MCF 10A (cell line): ENCODE measurements at places on chromosomes 1 and 21.

- DNase-seq: no peak
Observed at GRCh38 chr1:71509051-71509595, 428.3 kb upstream of the ZRANB2 start.

DNA sequence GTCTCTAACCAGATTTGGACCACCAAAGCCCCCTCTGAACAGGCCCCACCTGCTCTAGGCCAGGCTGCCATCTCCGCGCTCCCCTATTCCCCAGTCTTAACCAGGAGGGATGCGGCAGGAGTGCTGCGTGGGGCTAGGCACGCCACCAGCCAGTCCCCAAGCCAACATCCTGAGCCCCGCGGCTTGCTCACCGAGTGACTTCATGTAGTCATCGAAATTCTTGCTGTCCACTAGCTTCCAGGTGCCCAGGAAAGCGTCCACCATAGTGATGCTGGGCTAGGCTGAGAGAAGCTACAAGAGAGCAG, 173 bp downstream of the FABP3 start:
- no peak for DNase-seq

GRCh38 chr1:45148209-45148825, 58.1 kb downstream of the ZSWIM5 start:
- no peak for DNase-seq

DNA sequence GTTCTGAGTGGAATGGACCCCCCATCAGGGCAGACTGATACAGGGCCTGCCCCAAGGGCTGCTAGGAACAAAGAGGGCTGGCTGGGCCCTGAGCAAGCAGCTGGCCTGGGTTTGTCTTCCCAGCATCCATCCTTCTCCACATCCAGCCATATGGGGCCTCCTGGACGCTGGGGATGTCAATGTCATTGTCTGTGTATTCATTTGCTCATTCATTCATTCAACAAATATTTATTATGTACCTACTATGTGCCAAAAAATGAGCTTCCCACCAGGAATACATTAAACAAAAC, 15.6 kb upstream of the ECE1 start:
- DNase-seq: no peak

DNA sequence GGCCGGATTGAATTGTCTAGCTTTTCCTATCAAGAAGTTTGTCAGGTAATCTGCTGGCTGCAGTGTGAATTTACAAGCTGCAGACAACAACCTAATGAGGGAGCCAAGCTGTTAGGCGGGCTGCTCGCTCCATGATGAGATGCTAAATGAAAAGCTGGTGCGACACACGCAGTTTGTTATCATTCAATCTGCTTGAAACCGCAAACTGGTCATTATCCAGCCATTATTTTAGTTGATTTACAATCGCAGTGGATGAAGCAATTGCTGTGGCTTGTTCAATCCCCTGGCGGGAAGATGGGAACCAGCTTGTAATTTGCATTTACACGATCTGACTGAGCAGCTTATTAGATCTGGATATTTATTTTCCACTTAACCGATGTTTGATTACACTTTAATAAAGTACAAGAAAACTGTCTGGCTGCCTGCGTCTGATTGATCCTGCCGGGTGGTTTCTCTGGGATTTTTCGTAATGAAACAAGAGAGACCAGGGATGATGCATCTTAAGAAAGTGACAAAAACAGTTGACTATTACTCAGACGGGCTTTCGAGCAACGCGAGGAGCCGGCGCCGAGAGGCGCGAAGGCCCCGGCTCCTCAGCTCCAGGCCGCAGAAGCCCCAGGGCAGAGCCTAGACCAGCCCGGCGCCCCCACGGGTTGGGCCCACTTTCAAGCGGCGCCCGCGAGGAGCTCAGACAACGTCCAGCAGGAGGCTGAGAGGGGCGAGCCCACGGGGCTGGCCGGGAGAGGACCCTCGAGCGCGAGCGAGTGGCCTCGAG, 118.0 kb upstream of the BARHL2 start:
- DNase-seq: no peak

- DNase-seq: no peak
Observed at GRCh38 chr1:18711003-18711402, 80.4 kb downstream of the PAX7 start.

DNA sequence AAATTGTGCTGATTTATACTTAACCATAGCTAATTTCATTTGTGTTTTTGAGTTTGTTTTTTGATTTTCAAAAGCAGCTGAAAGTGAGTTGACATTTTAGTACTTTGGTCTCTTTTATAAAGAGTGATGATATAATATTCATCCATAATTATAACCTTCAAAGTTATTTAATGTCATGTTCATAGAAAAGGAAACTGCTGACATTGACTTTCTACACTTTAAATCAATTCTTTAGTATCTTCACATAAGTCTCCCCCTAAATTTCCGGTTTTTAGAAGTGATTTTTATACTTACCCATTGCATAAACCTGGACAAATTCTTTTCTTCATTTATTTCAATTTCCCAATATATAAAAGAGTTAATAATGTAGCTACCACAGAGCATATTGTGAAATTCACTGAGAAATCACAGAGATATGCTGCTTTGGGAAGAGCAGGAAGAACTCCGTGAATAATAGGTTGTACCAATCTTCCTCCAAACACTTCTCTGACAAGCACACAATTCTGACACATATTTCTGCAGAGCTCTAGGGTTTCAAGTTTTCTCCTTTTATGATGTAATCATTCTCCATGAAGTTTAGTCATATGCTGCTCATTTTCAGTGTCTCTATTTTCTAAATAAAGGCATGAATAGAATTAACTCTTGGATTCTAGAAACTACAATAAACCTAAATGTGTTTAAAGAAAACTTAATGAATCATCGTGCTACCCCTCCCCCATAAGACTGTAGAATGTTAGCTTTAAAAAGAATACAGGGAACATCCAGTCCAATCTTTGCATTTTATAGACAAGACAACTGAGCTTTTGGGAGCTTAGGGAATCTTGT, 25.6 kb upstream of the CDC42BPA start:
- DNase-seq: peak; percentile 96

DNA sequence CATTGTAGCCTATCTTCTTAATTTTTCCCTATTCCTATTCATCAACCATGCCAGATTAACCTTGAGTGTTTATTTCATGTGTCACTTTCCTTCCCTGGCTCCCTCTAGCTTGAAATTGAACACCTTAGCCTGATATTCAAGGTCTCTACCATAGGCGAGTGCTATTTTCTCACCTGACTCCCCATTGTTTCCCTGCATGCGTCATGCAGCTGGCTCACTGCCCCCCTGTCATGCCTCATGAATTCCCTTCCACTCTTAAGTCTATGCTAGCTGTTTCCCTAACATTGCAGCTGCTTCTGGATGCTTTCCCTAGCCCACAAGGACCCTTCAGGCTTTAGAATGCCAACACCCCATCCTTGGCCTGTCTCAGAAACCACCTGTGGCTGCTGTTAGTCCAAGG, 56.7 kb upstream of the CD1D start:
- DNase-seq: peak; percentile 90

DNA sequence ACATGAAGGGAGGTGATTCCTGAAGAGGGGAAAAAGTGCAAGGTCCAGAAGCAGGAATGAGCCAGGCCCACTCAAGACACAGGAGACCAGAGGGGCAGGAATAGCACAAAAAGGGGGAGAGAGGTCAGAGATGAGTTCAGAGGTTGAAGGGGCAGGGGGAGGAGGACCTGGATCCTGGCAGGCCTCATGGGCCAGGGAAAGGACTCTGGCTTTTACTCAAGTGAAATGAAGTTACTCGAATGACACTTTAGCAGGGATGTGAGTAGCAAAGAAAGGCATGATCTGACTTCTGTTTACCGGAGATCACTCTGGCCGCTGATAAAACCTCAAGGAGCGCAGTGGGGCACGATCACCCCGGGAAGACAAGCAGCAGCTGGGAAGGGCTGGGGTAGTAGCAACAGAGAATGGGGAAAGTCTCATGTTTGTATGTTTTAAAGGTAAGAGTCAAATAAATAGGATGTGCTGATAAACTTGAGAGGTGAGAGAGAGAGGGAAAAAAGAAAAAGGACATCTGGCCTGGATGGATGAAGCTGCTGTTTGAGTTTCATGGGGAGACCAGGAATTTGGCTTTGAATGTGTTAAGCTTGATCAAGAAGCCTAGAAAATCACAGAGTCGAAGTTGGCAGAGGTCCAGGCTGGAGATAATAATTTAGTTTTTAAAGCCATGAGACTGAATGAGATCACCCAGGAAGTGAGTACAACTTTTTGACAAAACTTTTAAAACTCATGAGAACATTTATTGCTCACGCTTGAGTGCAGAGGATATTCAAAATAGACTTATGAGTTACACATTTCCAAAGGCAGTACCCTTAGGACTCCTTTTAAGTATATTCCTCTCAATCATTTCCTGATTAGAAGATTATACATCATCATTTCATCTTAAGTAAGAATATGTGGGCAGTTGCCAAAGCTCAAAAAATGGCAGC, 156.0 kb downstream of the RERE start:
- DNase-seq: peak; percentile 65

- no peak for DNase-seq
Observed at GRCh38 chr21:18759267-18759666, 355.7 kb upstream of the TMPRSS15 start.

GRCh38 chr1:24119489-24119858, 7.5 kb upstream of the MYOM3 start:
- DNase-seq: no peak

DNA sequence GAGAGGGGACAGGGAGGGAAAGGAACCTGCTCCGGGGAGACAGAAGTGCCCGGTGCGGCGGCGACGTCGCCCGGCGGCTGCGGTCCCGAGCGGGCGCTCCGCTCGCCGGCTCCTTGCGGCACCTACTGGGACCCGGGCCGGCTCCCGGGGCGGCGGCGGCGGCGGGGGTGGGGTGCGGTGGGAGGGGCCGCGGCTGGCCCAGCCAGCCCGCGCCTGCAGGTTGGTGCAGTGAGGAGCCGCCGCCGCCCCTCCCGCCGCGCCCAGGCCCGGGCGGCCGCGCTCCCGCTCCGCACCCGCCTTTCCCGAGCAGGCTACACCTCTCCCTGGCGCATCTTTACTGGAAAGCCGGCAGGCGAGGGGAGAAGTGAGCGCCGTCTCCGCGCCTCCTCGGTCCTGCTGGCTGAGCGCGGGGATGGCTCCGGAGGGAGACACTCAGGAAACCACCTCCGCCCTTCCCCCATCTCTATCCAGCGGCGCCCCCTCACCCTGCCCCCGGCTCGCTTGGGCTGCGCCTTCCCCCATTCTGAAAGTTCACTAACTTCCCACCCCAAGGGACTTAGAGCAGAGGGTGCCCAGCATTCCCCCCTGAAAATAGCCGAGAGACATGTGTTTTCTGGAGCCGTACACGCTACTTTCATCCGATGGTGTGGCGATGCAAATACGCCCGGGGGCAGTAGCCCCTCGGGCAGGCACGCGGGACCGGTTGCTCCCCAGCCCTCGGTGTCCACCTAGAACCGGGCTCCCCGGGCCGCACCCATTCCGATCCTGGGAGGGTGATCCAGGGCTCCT, at the start of gene PLD5:
Gene PLD5, minus strand, starts transcription at position 127 of the 789 bp plus-strand sequence.
- peak; percentile 61 for DNase-seq

- no peak for DNase-seq
Observed at GRCh38 chr1:175232335-175232734, 39.8 kb upstream of the KIAA0040 start.

DNA sequence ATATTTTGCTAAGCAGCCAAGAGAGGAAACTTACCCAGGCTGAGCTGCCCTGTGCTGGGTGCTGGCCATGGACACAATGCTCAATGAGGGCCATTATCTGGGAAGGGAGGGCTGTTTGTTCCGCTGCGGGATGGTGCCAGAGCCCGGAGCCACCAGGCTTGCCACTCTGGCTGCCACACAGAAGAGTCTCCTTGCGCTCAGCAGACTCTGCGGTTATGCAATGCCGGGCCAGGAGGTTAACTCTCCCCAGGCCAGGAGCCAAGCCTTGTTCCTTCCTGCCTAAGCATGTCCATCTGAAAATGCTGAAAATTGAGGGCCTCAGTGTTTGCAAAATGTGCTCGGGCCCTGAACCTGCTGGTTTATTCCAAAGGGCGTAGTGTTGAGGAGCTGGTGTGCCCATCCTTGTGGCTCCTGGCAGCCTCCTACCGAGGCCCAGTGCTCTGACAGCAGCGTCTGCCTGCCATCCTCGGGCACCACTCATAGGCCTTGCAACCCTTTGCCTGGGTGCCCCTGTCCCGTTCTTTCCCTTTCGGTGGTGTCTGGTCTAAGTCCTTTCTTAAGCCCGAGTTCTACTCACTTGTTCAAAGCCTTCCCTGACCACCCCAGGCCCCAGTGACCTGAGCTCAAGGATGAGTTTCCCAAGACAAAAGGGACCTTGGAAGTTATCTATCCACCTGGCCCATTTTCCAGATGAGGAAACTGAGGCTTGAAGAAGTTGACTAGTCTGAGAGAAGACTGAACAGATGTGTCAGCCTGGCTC, 133.8 kb upstream of the EDN2 start:
- DNase-seq: peak; percentile 84

GRCh38 chr1:22721122-22721873, 10.7 kb downstream of the EPHB2 start:
- DNase-seq: no peak

- peak; percentile 70 for DNase-seq
Observed at GRCh38 chr1:54976747-54977146, 3.7 kb upstream of the TMEM61 start.

GRCh38 chr1:218985424-218985984, 188.2 kb upstream of the LYPLAL1 start:
- DNase-seq: no peak

- DNase-seq: no peak
Observed at GRCh38 chr1:232764458-232765251, 40.6 kb upstream of the MAP10 start.

DNA sequence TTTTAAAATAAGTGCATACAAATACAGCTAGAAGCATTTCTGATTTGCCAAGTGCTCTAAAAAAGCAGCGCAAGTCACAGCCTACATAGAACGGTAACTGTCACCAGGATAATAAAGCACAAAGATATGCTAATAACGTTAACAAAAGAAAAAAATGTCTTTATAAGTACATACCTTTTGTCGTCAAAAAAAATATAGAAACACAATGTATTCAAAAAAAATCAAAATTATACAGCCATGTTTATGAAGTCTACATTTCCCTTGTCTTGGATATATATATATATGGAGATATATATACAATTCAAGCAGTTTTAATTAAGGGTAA, 3.2 kb downstream of the IRF2BP2 start:
- no peak for DNase-seq

DNA sequence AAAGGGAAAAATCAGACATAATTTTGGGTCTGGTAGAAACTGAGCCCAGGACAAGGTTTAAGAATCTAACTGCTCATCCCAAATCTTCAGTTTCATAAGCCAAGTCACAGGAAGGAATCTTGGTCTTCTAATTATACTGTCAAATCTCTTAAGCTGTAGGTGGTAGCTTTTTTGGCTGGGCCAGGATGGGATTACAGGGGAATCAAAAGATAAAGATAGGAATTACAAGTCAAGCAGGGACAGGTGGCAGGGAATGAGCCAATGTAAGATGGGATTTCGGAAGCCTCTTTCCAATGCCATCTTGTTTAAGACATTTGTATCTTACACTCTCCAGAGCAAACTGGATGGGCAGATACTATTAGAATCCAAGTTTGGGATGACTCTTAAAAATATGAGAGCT, 383.5 kb downstream of the KCNH1 start:
- DNase-seq: no peak
